NCI-H2029 treated with DMSO at 0.1 percent for 48 hours (cell line): ENCODE measurements at places on chromosomes 6 and 20.

DNA sequence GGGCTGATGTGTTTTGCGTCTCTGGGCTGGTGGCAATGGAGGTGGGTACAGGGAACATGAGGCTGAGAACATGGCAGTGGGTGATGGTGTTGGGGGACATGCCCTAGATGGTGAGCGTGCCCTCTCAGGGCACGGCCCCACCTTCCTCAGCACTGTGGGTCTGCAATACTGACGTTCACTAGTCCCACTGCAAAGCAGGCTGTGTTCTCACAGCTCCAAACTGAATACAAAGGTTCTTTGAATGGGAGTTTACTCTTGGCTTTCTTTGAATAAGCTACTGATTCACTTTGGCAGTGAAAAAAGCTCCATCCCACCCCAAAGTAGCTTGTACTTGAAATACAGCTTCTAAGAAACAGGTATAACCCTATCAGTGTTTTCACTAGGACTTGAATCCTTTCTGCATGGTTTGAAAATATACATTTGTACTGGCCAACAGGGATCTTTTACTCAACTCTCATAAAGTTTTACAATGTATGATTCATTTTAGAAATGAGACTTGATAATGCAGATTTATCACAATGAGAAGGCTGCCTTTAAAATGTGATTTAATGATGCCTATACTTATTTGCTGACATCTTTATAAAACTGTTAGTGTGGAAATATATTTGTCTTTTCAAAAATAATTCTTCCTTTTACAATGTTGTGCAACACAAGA, 400.7 kb downstream of the ZFAND3 start:
- no peak for DNase-seq

- no peak for DNase-seq
Observed at GRCh38 chr6:31859923-31860322, 2.7 kb downstream of the NEU1 start.

GRCh38 chr6:74805916-74806696, 399.7 kb downstream of the COL12A1 start:
- DNase-seq = no peak

DNA sequence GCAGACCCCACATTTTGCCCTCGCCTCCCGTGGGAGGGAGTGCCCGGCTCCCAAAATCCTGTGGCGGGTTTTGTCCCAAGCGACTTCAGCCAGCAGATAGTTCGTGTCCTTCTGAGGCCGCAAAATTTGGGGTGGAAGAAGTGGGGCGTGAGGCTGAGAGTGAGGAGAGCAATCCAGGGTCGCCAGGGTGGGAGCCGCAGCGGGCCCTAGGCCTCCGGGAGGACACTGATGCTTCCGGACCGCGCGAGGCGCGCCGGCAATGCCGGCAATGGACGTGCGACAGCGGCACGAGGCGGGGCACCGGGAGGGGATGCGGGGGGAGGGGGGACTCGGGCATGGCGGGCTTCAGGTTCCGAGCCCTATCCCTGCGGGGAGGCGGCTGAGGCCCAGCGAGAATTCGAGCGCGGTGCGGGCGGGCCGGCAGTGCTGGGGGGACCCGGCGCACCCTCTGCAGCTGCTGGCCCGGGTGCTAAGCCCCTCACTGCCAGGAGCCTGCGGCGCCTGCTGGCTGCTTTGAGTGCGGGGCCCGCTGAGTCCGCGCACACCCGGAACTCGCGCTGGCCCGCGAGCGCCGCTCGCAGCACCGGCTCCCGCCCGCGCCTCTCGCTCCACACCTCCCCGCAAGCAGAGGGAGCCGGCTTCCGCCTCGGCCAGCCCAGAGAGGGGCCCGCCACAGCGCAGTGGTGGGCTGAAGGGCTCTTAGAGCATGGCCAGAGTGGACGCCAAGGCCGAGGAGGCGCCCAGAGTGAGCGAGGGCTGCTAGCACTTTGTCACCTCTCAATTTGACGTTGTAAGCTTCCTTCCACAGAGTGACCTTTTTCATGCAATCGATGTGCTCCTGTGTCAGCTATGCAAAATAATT, 143.8 kb downstream of the LPA start:
- no peak for DNase-seq

DNA sequence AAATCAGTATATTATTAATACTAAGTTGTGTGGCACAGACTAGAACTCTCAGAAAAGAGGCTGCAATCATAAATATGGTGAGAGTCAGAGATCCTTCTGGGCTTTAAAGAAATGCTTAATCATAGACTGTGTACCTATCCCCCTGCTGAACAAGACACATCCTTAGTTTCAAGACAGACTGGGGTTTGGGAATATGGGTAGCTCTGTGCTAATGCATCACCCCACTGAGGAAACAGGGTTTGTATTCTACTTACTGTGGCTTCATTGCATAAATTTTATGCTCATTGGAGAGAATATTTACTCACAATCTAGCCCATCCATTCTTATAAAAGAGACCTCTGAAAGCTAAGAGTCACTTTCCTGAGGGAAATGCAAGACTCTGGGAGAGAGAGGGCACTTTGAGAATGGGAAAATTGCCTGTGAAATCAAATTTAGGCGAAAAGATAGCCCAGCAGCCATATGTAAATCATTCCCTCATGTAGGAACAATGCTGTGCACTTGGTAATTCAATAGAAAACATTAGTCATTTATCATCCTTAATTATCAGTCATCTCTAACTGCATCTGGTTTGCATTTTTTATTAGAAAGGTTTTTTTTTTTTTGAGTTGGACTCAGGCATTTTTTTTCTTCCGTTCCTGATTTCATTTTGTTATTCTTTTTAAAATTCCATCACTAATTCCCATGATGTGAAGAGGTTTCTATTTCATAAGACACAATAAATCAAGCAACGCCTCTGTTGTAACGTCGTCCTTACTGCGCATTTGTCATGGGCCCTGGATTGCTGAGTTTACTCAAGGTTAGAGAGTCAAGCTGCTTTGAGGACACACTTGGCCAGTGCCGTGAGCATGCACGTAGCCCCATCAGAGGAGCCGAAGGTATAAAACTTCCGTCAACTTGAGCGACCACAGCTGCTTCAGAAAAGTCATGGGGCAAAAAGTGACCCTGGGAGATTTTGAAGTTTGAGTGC, 91.8 kb downstream of the TRMT11 start:
- DNase-seq = no peak

GRCh38 chr6:43771858-43772680, 2.1 kb downstream of the VEGFA start:
- peak; percentile 11 for DNase-seq

- DNase-seq = no peak
Observed at GRCh38 chr6:137357948-137358266, 136.3 kb downstream of the OLIG3 start.

GRCh38 chr6:4318321-4318720, 182.9 kb upstream of the ECI2 start:
- no peak for DNase-seq

DNA sequence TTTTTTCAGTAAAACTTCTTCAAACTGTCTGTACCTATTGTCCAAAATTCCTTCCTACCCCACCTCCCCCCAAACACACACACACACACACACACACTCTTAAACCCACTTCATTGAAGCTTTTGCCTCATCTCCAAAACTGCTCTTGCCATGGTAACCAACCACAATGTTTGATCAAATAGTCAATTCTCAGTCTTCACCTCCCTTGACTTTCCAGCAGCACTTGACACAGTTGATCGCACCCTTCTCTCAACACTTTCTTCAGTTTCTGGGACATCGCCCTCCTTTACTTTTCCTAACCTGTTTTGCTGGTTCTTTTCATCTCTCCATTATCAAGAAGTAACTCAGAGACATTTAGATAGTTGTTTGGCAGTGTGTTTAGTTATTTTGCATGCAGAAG, 71.5 kb upstream of the COL21A1 start:
- DNase-seq = no peak

- DNase-seq = no peak
Observed at GRCh38 chr6:157316871-157317814, 6.2 kb downstream of the TMEM242 start.

DNA sequence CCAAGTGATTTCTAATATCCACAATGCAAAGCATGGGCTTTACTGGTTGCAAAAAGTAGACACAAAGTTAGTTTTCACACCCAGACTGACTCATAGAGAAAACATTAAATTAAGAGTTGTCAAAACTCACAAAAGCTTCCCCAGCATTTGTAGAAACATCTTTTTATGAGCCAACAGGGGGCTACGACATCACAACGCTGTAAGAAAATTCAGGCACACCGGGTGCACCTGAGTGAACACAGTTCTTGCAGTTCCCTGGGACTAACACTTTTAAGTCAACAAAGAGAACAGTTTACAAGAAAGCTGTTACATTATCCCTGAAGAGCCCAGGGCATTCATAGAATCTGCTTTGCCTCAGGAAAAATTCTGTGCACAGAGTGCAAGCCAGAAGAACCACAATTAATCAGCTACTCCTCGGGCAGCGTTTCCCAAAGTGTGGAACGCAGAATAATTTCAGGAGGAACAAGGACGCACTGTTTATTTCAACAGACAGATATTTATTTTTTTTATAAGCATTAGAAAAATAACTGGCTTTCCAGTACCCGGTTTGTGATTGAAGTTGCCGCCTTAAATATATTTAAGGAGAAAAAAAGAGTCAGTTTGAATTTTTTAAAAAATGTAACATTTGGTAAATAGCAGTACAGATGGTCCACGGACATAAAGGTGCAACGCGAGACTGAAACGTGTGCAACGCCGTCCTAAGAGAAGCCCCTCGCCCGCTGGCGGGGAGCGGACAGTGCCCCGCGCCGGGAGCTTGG, 1.2 kb downstream of the NCOA5 start:
- no peak for DNase-seq

DNA sequence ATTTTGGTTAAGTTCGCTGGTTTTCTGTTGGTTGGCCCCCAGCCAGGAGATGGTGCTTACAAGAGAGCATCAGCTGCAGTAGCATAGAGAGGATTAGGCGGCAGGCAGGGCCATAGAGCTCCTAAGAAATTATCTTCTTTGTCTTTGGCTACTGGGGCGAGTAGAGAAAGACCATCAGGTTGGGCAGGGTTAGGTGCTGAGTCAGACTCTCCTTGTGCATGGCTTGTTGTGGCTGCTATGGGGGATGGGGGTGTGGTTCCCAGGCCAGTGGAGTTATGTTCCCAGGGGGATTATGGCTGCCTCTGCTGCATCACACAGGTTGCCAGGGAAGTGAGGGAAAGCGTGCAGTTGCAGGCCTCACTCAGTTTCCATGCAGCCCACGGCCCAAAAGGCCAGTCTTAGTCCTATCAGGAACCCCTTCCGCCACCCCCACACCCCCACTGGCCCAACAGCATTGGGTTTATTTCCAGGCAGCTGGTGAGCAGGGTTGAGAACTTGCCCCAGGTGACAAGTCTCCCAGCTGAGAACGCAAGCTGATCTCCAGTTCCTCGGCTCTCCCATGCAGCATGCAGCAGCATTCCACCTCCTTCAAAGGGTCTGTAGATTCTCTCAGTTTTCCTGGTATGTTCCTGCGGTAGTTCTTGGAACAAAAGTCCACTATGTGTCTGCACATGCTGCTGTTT, 243.7 kb downstream of the UTRN start:
- DNase-seq = no peak

DNA sequence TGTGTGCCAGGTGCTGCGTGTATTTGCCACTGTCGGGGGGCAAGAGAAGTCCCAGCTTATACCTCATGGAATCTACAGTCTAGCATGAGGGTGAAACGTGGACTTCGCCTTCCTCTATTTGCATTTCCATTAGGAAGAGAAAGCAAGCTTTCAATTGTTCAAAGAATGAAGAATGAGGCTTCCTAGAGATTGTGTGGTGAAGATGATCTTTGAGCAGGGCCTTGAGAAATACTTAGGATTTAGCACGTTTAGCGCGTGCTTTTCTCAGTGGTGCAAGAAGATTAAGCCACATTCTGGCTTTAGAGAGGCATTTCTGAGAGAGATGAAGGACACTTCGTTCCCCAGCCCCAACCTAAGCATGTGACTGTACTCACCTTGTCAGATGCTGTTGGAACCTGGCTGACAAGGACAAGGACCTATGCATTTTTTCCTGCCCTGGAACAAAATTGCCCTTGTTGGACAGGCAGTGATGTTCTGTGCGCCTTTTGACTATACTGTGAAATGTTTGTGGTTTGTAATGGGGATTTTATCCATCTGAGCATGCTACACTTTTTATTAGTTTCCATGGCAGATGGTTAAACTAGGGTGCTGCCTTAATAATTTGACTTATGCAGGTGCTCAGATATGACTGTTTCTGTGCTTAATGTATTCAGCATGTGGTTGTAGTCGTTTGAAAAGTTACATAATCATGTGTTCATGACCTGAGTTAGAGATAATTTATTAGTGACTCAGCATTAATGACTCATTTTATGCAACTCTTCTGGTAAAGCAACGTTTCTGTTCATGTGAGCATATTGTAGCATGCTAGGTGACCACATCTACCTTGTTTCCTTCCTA, 10.7 kb downstream of the TULP4 start:
- no peak for DNase-seq

DNA sequence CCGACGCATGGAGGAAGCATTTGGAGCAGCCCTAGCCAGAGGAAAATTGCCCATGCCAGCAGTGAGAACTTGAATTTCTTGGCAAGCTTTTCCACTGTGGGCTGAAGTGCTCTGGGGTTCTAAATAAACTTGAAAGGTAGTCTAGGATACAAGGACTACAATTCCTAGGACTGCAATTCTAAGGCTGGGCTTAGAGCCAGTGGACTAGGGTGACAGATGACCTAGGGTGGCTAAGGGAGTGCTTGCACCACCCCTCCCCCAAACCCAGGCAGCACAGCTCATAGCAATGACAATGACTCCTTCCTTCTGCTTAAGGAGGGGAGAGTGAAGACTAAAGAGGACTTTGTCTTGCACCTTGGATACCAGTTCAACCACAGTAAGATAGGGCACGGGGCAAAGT, 122.3 kb downstream of the THBS2 start:
- DNase-seq = peak; percentile 59

DNA sequence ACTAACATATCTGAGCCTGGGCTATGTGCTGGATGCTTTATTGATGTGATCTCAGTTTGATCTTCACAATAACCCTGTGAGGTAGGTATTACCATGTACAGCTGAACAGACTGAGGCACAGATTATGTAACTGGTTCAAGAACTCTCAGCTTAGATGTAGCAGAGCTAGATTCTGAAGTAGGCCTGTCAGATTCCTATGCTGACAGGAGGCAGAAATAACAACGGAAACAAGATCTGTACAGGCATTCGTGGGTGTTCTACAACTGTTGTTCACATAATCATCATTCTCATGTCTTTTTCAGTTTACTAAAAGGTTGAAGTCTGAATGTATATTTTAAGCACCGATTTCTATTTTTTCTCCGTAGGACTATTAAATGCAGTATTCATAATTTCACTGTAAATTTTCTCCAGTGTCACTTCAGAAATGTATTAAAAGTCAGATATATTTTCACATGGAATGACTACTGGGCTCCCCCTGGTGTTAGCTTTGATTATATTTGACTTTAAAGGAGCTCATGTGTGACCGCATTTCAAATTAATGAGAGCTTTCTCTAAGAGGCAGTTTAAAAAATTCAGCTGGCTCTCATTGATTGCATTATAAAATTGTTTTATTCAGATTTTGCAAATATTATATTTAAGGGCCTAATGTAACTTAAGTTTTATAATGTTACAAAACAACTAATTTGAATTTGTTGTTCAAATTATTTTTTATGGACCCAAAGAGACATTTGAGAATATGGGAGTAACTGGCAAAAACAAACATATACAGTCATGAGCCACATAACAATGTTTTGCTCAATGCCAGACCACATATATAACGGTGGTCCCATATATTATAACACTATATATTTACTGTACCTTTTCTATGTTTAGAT, 36.4 kb upstream of the SLC17A4 start:
- DNase-seq = peak; percentile 34
